ENCODE measurements at places on chromosomes 13 and 19.

GRCh38 chr13:106686163-106686562 lies 118.2 kb upstream of the ARGLU1 start:
- no peak for DNase-seq

DNA sequence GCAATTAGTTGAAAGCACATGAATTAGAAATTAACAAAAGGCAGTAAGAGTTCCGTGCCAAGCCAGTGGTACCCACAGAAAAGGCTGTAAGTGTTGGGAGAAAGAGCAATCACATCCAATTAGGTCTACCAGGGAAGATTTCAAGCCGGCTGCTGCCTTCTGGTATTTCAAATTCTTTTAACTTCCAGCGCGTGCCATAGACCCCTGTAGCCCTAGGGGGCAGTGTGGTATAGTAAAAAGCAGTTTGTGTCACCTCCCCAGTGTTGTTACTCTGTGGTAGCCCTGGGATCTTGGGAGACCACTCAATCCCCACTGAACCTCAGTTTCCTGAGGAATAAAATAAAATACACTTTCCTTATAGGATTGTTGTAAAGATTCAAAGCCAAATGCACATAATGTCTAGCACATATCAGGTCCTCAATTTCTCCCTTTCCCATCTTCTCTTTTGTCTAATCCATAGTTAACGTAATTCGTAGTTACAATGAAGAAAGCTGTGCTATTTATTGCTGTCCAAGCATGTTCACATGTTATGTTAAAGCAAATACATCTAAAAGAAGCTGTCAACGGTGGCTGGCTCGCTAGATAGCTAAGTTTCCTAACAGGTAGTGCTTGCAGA lies 230.2 kb downstream of the TDRD3 start:
- DNase-seq = peak; percentile 61

- no peak for DNase-seq
Observed at GRCh38 chr19:12938779-12939601, 581 bp downstream of the CALR start.

DNA sequence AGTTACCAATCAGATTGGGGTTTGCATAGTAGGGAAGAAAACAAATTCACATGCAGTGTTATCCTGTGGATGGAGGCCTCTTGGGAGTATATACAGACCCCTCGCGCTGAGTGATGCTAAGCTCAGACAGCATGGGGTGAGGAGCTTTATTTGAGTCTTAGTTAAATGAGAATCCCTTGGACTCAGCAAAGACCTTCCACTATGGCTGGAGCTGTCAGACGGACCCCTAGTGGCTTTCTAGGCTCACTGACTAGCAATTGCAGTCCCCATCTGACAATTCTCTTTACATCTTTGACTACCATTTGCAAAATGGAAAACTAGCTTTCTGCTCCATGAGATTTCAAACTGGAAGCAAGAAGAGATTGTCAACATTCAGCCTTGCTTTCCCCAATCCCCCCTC lies 90.4 kb downstream of the STOML3 start:
- DNase-seq = no peak

DNA sequence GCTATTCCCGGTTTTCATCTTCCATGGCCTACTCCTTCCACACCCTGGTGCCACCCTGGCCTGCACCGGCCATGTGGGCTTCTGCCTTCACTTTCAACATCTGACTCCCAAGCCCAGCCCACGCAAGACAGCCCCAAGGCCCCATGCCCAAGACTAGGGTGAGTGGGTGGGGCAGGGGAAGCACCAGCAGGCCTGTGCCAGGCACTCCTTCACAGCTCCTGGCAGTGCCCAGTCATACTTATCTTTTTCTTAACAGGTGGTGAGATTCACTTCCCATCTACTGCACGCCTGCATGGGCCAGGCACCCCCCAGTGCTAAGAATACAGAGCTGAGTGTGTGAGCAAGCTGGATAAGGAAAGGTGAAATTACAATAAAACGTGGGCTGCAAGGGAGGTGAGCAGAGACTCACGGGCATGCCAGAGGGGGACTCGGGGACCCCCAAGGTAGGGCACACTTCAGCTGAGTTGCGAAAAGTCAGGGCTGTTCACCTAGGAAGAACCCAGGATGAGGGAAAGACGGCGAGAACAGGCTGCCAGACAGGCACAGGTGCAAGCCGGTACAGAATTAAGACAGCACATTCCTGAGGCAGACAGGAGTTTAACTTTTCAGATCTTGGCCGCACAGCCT lies 55.7 kb downstream of the COL4A1 start:
- no peak for DNase-seq

GRCh38 chr19:46515879-46516350 lies 20.2 kb upstream of the PNMA8B start:
- no peak for DNase-seq

DNA sequence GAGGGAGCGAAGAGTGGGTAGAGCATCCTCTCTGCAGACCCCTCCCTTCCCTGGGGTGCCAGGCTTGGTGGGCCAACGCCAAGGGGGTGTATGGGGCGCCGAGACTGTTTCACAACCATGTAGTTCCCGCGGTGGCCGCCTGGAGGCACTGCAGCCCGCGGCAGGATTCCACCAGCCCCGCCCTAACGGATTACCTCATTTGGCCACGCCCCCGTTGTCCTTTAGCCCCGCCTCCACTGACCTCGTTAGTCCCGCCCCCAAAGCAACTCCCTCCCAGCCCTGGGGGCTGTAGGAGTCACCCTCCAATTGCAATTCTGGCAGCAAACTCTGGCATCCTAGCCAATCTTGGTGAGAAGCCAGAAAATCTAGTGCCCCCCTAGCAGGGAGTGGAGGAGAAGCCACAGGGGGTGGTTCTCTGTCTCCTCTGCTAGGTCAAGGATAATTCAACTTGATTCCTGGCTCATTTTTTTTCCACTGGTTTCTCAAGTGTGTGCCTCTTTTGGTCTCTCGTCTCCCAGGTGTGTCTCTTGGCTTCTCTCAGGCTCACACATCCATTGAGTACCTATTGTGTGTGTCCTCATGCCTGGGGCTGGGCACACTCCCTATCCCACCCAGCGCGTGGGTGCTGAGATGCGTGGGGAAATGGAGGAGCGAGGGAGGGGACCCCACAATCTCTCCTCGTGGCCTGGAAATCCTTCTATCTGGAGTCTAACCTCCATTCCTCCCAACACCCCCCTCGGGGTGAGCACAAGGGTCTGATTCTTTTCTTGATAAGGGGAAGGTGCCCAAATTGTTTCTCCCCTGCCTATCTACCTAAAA lies 2.0 kb downstream of the OLFM2 start:
- peak; percentile 96 for DNase-seq

- DNase-seq = no peak
Observed at GRCh38 chr19:2300533-2300932, 7.4 kb downstream of the LINGO3 start.

GRCh38 chr19:47227352-47228167 lies 3.4 kb downstream of the BBC3 start:
- DNase-seq = peak; percentile 67

DNA sequence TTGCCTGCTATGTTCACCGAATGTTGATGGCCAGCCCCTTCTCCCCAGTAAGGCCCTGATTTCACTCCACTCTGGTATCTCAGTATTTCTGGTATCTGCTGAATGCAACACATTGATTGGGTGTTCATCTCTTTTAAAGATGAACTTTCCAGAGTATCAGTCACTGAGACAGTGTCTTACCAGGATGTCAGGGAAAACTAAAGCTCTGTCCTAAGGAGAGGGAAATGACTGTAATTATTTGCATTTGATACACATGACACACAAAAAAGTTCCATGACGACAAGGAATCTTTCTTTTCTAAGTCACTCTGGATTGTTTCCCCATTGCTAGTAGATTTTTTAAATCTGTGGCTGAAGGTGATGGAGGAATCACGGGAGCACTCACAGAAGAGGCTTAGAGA lies 2.2 kb downstream of the GPC5 start:
- DNase-seq = no peak

DNA sequence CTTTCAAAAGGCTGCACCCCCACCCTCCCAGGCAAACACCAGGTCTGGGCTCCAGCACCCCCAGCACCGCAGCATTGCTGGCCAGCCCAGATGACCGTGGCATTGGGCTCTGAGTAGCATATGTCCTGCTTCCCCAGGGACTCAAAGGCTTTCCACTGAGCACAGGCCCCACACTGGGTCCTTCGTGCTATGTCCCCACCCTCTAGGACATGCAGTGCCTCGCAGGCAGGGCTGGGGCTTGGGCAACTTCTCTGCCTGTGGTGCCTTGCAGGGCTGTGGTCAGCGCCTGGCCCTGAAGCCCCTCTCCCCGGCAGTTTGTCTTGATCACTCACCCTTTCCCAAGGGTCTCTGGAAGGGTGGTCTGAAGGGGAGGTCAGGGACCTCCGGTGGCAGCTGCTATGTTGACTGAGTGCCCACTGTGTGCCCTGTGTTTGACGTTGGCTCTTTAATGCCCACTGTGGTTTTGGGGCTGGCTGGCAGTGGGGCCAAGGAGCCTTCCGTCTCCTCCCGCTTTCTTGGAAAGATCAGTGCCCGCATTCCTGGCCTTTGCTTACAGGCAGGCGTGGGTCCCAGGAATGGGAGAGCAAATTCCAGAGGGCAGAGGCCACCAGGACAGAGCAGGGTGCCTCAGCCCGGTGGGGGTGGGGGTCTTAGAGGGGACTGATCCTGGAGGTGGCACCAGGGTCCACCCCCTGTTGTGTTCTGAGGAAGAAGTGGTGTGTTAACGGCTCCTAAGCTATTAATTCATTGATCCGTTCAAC lies 20.3 kb upstream of the CRTC1 start:
- DNase-seq = no peak

GRCh38 chr13:39282400-39282972 lies 244.2 kb downstream of the NHLRC3 start:
- no peak for DNase-seq

- no peak for DNase-seq
Observed at GRCh38 chr13:100694722-100695508, 20.3 kb upstream of the TMTC4 start.

GRCh38 chr13:89695343-89696257 lies 1651.9 kb upstream of the MIR17HG start:
- DNase-seq = no peak

DNA sequence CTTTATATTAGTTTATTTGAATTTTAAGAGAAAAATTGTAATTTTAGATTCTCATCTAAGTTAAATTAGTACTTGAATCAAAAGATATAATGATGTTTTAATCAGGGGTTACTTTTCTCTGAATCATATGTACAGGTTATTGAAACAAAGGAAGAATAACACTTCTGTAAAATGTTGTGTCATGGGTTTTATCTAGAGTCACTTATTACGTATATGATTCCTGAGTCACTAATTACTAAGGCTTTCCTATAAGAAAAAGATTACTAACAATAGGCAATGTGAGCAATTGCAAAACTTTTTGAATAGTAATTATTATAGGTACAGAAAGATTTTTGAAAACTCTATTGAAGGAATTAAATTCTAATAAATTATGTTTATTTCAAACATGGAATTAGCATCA lies 99.2 kb upstream of the KLF5 start:
- DNase-seq = no peak

- DNase-seq = no peak
Observed at GRCh38 chr19:29966588-29967249, 24.7 kb downstream of the URI1 start.

DNA sequence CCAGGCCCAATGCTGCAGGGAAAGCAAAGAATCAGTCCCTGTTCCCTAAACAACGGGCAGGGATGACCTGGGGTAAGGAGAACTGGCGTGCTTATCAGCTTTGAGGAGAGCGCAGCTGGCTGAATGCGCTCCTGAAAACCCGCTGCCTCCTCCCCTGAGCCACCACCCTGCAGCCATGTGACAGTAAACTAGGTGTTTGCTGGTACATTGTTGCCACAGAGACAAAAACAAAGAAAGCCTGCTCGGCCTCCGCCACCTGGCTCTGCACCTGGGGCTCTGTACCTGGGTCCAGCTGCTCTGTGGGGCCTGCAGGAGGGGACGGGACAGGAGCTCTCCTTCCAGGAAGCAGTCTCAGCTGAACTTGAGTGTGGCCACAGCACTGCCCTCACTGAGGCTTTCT lies 21.8 kb downstream of the MCF2L start:
- no peak for DNase-seq

GRCh38 chr19:36139473-36140303 lies at the start of gene CAPNS1:
CAPNS1 (plus strand) TSS chr19:36140066; CDS start chr19:36141012, 946 bp downstream.
- peak; percentile 96 for DNase-seq

DNA sequence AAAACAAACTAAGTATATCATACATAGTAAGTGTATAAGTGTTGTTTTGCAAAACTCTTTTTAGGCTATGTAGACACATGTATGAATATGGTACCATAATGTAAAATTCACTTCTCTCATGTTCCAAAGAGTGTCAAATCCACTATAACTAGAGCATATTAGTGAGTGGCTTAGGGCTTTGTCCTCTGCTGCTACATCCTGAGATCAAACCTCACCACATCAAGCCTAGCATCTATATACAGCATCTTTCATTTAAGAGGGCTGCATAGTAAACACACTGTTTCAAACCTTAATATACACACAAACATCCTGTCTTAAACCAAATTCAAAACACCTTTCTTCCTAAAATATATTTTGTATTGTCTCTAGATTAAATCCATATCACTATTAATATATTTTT lies 38.7 kb downstream of the ELF1 start:
- DNase-seq = no peak

DNA sequence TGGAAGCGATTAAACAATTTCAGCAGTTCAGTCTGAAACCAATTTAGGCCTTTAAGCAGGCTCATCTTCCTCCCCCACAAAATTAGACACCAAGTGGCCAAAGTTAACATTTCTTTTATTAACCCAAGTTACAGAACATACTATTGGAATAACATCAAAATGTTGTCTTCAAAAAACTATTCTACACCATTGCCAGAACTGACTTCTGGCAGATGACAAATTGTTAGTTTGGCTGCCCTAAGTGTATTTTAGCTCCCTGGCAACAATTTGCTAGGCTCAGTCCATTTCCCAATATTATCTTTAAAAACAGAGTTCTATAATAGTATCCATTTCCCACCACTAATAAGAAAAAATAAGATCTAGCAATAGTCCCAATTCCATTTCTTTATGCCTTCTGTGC lies 107.8 kb downstream of the SGCG start:
- no peak for DNase-seq

GRCh38 chr13:58704953-58705352 lies 1073.4 kb downstream of the PCDH17 start:
- no peak for DNase-seq
